Type B pancreatic cell (in vitro differentiated cells): ENCODE measurements at places on chromosomes 5 and 9. TPM values are rescaled to one million over a fixed set of nuclear protein-coding genes. Genes with fewer than 3 reads are reported as not detected.

DNA sequence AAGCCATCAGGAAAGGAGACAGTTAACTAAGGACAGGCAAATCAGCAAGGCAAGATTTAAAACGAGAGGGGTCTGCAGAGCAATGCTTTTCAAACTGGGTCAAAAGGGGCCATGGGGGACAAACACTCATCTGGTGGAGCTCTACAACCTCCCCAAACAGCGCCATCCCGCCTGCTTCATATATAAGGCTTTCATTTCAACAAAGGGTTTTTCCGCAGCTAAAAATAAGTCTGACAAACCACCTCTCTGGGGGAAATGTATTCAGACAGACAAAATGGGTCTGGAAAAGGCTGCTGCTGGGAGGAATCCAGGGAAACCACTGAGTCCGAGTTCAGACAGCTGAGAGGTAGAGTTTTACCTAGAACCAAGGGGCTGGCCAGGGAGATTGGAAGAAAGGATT is 8.3 kb upstream of the SEPTIN8 start:
- no peak for DNase-seq

GRCh38 chr9:13520069-13520468 is 240.6 kb upstream of the MPDZ start:
- DNase-seq = no peak

GRCh38 chr5:146877178-146877681 is 1.3 kb downstream of the PPP2R2B start:
- no peak for DNase-seq

DNA sequence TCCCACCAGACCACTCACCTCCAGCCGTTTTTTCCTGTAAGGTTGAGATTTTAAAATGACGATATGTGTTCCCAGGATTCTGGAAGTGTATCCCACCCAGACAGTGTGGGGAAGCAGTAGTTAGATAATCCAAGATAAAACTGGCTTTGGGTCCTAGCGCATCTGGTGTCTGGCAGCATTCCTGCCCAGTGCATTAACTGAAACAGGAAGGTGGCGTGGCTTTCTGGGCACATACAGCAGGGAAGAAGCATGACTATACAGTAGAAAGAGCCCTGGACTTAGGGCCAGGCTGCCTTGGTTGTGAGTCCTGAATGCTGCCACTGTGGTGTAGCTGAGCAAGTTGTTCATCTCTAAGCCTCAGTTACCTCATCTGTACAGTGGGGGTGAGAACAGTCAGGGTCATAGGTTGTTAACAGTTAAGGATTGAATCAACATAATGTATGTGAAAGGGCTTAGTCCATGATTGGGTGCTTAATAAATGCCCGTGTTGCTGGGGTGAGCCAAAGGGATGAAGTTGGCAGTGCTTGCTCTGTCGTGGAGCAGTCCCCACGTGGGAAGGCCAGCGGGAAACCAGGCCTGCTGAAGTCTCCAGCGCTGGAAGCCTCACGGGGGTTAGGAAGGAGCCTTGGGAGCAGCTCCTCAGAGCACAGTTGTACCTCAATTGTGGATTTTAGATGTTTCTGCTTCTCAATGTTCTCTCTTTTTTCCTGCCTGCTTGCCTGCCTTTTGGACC is 18.0 kb downstream of the CLTA start:
- no peak for DNase-seq

Gene SPATA31D4
- not detected in 2 replicates for total RNA-seq

Gene PCSK1
- total RNA-seq = 13.6 and 49.2 TPM in 2 replicates

DNA sequence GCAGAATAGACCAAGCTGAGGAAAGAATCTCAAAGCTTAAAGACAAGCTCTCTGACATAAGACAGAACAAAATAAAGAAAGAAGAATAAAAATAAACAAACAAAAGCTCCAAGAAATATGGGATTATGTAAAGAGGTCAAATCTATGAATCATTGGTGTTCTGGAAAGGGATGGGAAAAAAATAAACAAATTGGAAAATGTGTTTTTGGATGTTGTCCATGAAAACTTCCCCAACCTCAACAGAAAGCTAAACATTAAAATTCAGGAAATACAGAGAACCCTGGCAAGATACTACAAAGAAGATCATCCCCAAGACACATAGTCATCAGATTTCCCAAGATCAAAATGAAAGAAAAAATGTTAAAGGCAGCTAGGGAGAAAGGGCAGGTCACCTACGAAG is 662.0 kb upstream of the CDH18 start:
- DNase-seq = no peak

GRCh38 chr5:74035521-74035937 is 409.5 kb downstream of the ARHGEF28 start:
- no peak for DNase-seq

Gene TNC
- 16.1 and 95.2 TPM in 2 replicates for total RNA-seq

GRCh38 chr5:136236479-136237083 is 43.6 kb upstream of the SMIM32 start:
- no peak for DNase-seq

DNA sequence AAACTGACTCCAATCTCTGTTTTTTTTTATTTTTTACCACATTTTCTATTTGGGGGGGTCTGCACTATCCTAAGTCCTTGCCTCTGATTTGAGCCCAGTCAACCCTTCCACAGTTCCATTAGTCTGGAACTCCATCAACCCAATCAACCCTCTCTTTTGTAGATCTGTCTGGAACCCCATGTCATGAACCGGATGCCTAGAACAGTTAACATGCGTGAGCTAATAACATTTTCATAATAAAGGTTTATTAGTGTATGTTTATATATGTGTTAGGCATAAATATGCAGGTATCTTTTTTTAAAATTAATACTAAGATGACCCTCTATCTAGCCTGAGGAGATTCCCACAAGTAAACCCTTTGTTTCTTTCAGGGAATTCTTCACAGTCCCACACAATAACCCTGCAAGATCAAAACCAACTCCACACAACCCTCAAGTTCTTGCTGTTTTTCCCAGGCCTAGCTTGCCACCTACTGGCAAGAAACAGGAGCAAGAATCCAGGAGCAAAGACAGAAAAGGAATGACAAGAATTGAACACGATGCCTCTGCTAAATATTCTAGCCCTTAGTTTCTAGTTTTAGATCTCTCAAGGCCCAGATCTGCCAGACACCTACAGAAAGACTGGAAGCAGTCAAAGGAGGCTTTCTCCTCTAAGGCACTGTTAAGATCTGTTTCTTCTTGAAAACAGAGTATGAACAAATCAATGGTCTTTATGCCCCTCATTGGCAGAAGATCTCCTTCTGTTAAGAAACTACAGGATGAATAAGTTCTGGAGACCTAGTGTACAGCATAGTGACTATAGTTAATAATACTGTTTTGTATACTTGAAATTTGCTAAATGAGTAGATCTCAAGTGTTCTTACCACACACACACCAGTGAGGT is 100.4 kb downstream of the TRIM36 start:
- DNase-seq = no peak

Gene CCL21
- total RNA-seq = not detected in 2 replicates

Gene SREK1IP1
- total RNA-seq = 25.9 and 31.0 TPM in 2 replicates

Gene HRH2
- 1.8 and 2.9 TPM in 2 replicates for total RNA-seq

DNA sequence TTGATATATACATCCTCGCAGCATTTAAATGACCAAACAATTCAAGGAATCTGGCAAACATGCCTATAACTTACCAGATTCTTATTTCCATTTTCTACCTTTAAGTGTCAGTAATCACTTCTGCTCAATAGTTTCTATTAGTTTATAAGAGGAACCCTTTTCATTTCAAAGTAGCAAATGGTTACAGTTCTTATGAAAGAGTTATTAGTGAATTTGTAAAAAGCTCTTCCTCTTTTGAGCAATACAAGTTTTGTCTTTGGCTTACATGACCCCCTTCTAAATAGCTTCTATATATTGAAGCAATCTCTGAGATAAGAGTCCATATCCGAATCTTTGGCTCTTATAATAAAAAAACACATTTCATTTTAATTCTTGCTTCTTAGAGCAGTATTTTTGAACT is 42.0 kb downstream of the ELL2 start:
- DNase-seq = no peak

Gene FGF10
- 1.5 and 9.8 TPM in 2 replicates for total RNA-seq

- DNase-seq = no peak
Measured at GRCh38 chr5:16807547-16807864, 128.6 kb downstream of the MYO10 start.

Gene ADAMTS6
- 3.0 and 4.2 TPM in 2 replicates for total RNA-seq

DNA sequence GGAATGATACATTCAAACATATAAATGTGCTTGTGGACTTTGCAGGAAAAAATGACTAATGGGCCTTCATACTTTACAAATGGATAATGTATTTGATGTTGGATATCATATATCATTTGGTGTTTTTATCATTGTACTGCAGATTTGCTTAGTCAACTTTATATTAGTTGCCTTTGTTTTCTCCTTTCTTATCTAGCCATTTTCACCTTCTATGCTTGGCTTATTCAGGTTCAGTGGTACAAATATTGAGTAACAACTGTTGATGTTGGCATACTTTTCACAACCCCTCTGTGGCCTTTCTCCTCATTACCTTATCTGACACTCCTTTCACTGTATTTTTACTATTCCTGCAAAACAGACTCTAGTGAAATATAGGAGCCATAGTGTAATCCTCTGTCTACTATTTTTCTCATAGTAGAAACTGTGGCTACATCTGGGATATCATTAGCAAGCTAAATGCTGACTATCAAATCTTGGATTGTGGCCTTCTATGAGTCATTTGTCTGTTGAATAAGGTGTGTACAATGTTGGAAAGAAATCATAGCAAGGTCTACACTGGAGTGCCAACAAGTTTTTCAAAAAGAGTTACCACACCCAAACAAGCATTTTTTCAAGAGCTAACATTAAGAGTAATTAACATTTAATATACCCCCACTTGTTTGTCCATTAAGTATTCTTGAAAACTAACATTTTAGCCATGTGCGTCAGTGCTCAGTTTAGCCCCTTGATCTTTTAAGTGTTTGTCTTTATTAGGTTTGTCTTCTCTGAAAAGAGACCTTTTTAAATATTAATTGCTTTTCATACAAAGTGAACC is 330.1 kb downstream of the ADGRV1 start:
- DNase-seq = no peak

DNA sequence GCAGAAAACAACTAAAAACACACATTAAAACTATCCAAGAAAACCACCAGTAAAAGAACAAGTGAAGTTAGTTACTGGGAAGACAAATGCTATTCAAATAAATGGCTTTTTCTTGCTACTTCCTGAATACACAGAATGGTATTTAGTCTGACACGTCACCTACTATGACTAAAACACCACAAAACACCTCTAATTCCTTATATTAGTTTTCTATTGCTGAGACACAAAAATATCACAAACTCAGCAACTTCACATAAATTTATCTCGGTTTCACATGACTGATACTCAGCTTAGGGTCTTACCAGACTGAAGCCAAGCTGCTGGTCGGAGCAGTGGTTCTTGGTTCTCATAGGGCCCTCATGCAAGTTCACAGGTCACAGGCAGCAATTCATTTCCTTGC is 5.4 kb downstream of the DMAC1 start:
- DNase-seq = no peak

Gene GABRB2
- total RNA-seq = 2.5 and 6.6 TPM in 2 replicates

- DNase-seq = no peak
Measured at GRCh38 chr9:136582977-136583735, 37.3 kb upstream of the NOTCH1 start.
